ENCODE measurements at places on chromosomes 7 and 10.

DNA sequence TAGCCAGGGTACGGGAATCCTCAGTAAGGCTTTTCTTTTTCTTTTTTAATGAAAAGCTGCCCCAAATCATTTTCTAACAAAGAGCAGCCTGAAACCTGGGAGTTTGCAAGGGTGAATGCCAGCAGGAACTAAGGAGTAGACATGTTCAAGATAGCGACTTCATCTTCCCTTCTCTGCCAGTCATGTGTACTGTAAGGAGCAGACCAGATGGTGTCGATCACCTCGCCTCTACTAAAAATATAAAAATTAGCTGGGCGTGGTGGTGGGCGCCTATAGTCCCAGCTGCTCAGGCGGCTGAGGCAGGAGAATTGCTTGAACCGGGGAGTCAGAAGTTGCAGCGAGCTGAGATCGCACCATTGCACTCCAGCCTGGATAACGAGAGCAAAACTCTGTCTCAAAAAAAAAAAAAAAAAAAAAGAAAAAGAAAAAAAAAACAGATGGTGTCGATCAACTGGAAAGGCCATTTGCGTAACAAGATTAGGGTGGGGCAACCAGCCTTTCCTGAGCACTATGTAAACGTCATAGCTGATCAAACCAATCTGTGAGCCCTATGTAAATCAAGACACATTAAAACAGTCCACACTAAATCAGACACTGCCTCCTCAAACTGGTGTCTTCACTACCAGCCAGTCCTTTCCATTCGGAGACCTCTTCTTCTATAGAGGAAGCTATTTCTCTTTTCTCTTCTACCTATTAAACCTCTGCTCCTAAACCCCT lies 33.8 kb downstream of the NOLC1 start:
- DNase-seq, result no peak

GRCh38 chr10:36608866-36609265 lies 516.5 kb upstream of the ANKRD30A start:
- DNase-seq, result no peak

DNA sequence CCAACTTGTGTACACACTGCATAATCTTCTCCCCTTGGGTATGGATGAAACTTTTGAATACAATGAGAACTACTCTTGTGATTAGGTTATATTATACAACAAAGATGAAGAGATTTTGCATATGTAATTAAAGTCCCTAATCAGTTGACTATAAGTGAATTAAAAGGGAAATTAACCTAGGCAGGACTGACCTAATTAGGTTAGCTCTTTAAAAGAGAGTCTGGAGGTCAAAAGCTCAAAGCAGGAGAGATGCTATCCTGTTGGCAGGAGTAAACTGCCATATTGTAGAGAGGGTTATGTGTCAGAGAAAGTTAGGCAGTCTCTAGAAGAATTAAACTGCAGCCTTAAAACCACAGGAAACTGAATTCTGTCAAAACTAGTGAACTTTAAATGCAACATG lies 29.4 kb downstream of the HGF start:
- no peak for DNase-seq

DNA sequence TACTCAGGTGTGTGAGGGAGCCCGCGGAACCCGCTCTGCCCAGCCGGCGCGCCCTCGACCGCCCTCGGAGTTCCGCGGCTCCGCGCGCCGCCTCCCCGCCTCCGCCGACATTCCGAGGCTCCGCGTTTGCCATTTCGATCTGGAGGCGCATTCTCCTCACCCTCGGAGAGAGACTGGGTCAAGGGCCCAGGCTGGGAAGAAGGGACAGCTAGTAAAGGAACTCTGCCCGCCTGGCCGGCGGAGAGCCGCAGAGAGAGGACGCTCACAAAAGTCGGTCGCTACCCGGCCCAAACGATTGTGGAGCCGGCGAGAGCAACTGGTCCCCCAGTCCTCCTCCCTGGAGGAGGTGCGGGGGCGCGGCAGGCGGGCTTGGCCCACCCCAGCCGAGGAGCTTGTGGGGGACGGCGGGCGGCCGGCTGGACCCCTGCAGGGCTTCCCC lies 74.5 kb upstream of the LEP start:
- no peak for DNase-seq

DNA sequence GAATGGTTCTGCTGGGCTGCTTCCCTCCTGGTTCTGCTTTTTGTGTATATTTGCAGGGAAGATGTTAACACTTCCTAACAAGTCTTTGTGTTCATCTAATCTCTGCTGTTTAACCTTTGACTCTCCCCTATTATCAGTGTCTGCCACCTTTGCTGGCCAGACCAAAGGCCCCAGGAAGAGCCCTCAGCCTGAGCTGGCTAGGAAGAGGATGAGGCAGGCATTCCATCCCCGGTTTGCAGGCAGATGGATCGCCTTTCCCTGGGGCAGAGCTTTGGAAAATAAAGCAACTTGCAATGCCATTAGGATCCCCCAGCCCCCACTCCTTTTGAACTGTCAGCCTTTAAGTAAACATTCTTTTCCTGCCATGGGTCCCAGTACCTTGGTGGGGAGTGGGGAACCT lies 19.0 kb downstream of the DPCD start:
- no peak for DNase-seq

- no peak for DNase-seq
Observed at GRCh38 chr10:69338133-69338456, 59.8 kb downstream of the HK1 start.

GRCh38 chr10:96283351-96283750 lies 12.0 kb upstream of the BLNK start:
- DNase-seq, result no peak

GRCh38 chr7:131107337-131108211 lies 220.1 kb upstream of the MKLN1 start:
- DNase-seq, result peak; percentile 91

GRCh38 chr10:74072503-74072902 lies 74.6 kb downstream of the VCL start:
- DNase-seq, result no peak

- no peak for DNase-seq
Observed at GRCh38 chr10:99461230-99461629, 30.8 kb upstream of the GOT1 start.

DNA sequence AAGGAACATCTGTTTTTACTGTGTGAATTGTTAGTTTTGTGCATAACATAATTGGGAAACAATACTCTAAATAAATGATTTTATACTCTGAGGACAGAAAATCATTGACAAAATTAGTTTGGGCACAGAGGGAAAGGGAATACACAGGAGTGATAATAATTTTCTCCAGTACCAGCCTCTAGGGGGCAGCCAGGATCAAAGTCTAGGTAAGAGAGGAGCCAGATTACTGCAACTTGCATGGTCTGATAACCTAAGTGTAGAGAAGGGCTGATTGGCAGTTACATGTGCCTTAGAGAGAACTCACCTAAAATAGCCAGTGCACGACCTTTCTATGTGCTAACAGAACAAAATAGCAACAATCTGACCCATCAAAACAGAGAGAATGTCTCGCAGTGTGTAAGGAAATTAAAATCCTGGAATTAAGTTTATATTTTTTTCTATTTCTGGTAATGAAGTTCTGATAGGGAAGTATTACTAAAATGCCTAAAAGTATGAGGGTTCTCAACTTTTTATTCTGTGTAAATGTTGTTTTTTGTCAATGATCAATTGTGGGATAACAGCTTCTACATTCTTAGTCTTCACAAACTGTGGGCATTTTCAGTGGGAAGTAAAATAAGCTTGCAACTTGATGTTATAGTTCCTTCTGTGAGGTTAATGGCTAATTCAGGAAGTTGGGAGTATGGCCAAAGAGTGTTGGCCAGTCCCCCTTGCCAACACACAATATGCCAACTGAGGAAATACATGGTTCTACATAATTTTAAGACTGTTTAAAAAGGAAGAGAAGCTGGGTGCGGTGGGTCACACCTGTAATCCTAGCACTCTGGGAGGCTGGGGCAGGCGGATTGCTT lies 66.4 kb downstream of the EXOC6 start:
- DNase-seq, result peak; percentile 57

- no peak for DNase-seq
Observed at GRCh38 chr10:74910976-74911350, 84.6 kb downstream of the KAT6B start.

- DNase-seq, result no peak
Observed at GRCh38 chr7:143002898-143003297, 24.0 kb downstream of the OR9A2 start.

- DNase-seq, result no peak
Observed at GRCh38 chr10:123485341-123485960, 180.7 kb upstream of the GPR26 start.

GRCh38 chr10:79020015-79020491 lies 48.7 kb upstream of the ZMIZ1 start:
- DNase-seq, result no peak

DNA sequence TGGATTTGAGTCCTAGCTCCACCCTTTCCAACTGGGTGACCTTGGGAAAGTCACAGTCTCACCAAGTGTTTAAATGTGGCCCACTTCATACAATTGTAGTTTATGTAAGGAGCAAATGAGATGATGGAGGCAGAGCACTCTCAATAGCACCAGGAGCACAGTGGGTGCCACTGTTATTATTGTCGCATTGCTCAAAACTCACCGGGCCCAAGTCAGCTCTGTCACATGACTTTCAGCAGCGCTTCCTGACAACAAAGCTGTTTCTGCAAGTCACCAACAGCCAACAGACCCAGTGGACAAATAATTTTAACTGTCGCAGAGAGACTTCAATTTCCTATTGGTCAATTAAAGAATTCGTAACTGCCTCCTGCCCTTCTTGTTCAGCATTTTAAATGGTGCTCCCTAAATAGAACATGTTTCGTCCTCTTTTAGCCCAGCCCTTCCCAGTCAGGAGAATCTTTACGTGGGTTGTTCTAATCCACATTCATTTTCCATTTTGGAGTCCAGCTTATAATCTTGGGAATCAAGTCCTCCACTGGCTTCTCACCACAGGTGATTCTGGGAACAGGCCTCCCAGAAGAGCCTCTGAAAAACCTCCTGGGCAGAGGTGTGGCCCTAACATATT lies 415.6 kb upstream of the NPVF start:
- DNase-seq, result no peak

DNA sequence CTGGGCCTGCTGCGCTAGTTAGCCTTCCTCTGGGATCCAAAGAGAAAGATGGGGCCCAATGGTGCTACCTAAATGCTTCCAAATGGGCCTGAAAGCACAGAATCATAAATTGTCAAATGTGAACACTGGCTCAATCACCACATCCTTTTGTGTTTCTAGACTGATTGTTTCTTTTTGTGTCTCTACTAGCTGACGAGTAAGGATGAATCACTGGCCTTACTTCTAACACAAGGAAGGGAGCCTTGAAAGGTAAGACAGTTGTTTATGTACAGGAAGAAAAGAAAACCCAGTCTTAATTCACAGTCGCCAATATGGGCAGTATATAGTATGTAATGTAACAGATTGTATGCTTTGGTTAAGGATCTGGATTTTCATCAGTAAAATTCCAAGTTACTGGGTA lies 89.5 kb downstream of the ZNF92 start:
- DNase-seq, result no peak

GRCh38 chr7:50369143-50370026 lies 64.9 kb downstream of the IKZF1 start:
- peak; percentile 86 for DNase-seq

DNA sequence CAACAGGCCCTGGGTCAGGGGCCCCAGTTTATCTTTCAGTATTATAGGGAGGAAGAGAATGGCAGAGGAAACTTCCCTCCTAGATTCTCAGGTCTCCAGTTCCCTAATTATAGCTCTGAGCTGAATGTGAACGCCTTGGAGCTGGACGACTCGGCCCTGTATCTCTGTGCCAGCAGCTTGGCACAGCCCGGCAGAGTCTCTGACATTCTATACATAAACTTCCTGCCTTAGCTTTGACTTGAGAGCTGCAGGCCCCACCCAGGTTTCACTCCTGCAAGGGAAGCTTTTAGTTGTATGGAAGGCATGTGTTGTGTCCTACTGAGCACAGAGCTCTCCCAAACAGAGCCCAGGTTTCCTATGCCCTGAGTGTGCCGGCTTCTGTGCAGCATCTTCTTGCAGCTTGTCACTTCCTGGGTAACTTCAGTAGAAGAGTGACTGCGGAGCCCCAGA lies 205.6 kb upstream of the PRSS58 start:
- no peak for DNase-seq

GRCh38 chr7:51315393-51316261 lies 982 bp downstream of the COBL start:
- no peak for DNase-seq

- DNase-seq, result peak; percentile 2
Observed at GRCh38 chr7:156544919-156545715, 95.5 kb upstream of the RNF32 start.

- no peak for DNase-seq
Observed at GRCh38 chr10:115093776-115094408, 727 bp downstream of the ATRNL1 start.

DNA sequence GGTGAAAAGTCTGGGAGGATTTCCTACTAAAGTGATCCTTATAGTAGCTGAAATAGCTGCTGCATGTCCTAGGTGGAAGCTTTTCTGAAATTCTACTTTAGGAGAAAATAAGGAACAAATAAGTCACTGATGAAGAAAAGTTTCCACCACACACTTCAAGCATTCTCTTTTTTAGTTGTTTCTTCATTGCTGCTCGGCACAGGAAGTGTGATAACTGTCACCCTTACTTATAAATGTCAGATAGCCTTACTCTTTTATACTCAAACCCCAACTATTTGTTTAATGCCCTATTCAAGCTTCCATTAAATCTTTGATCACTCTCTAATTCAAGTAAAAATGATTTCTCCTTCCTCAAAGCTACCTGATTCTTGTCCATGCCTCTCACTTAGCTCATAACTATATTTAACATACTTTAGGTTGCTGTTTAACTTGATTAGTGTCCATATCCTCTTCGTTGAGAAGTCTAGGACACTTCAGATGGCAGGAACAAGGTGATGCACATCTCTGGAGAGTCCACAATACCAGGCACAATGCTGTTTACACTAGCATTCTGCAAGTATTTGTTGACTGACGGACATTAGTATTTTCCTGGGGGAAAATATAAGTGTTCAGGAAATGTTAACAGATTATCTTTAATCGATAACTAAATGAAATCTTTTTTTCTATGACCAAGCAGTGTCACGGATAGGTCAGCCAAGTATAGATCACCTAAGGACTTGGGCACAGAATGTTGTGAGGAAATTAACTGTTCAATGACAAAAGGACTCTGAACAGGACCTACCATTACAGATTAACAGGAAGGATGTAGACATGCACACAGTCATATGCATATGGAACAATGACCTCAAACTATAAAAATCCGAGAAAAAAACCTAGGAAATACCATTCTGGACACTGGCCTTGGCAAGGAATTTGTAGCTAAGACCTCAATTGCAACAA lies 67.4 kb downstream of the ZNF438 start:
- DNase-seq, result no peak

DNA sequence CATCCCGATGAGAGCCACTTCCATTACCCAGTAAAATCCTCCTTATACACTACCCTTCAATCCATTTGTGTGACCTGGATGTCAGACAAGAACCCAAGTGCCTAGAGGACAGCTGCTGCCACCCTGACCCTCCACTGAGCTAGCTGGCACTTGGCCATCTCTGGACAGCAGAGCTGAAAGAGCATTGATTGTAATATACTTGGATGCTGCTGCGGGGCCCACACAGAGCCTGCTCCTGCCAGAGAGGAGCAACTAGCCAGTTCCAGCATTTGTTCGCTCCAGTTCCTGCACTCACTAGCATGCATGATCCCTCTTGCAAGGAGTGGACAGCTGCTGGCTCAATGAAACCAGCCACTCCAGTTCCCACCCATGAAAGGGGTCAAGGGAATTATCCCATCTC lies 8.4 kb upstream of the TMEM254 start:
- no peak for DNase-seq

GRCh38 chr7:44881610-44882009 lies 3.7 kb downstream of the PURB start:
- DNase-seq, result no peak

GRCh38 chr7:99737726-99738125 lies 2.7 kb upstream of the CYP3A7 start:
- no peak for DNase-seq

GRCh38 chr10:6990891-6991290 lies 410.8 kb upstream of the PRKCQ start:
- no peak for DNase-seq

Measured in CD4-positive, alpha-beta T cell treated with Interleukin-10 for 1 hour (primary cell).